ENCODE measurements at places on chromosomes 1 and 21.

DNA sequence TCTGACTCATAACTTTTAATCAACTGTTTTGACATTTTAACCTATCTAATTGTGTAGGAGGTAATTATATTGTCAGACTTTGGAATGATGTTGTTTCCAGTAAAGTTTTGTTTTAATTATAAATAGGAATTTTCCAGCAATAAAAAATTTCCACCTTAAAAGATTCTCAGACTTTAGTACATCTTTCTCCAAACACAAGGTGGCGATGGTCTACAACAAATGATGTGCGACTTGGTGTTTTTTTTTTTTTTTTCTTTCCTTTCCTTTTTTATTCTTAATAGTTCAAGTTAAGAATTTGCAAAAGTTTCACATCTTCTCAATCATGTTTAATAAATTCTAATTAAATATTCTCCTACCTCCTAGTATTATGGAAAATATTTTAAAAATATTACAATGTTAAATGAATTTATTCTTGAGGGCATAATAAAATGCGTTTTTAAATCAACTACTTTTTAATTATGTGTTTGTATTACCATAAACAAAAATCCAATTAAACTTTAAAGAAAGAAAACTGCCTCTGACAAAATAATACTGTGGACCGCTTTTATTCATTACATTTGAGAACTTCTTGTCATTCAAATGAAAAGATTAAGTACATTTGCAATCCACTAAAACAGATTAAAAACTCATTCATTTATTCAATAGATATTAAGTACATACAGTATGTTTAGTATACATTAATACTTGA, 4.4 kb upstream of the ADAMTS1 start:
- peak; percentile 20 for DNase-seq

DNA sequence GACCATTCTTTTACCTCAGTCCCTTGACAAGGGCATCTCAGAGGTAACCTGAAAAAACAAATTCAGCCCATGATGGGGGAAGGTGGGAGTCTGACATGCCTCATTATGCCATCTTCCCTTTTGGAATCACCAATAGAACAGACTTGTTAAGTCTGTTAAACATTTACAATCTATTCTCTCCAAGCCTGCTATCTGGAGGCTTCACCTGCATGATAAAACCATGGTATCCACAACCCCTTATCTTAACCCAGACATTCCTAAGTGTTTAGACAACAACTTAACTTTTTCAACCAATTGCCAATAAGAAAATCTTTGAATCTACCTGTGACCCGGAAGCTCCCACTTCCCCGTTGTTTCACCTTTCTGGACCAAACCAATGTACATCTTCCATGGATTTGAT, 233.0 kb upstream of the CACYBP start:
- DNase-seq: no peak

- DNase-seq: peak; percentile 48
Measured at GRCh38 chr1:11804666-11805421, 920 bp downstream of the MTHFR start.

- no peak for DNase-seq
Measured at GRCh38 chr1:221781102-221781755, 39.3 kb upstream of the DUSP10 start.

DNA sequence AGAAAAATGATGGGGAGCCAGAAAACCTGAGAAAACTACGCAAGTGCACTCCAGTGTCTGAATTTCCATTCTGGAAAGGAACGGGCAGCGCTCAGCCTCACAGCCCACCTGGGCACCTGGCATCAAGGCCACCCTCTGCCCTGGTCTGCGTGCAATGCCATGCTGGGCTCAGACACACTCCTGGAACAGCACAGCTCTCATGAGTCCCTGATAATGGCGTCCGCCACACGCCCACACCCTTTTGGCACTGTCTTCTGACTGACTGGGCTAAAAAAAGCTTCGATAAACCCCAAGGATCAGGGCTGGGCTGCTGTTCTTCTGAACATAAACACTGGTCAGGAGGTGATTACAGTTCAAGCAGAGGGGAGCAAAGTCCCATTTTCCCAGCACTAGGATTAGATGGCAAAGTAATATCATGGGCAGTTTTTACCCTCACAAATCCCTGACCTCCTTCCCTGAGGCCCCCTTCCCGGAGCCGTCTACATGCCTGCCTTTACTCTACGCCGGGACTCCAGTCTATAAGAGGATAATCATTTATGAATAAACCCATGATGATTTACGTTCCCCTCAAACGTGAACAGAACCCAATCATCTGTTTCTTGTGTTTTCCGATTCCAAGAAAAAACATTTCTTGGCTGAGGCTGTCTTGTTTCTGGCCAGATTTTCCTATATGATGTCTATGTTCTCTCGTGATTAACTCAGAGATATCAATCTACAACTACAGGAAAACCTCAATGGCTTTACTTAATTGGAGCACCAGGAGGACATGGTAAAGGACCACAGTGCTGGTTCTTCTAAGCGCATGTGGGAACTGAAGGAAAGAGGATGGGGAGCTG, 22.6 kb downstream of the RCAN1 start:
- DNase-seq: no peak

DNA sequence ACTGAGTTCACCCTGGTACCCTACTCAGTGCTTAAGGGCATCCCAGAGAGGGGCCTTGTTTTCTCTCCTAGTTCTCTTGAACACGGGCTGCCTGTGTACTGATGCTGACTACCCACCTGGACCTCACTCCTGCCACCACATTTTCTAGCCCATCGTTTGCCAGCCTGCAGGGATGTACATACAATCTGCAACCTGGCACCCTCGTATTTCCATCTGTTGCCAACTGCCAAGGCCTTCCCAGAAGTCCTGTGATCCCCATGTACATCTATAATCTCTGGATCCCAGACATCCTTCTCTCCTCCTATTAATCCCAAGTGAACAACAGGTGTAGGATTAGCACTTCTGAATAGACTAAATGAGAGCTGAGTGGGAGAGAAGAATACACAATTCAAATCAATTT, 212.0 kb downstream of the SLC45A1 start:
- DNase-seq: no peak

- DNase-seq: no peak
Measured at GRCh38 chr1:212525479-212526110, 83.0 kb upstream of the ATF3 start.

DNA sequence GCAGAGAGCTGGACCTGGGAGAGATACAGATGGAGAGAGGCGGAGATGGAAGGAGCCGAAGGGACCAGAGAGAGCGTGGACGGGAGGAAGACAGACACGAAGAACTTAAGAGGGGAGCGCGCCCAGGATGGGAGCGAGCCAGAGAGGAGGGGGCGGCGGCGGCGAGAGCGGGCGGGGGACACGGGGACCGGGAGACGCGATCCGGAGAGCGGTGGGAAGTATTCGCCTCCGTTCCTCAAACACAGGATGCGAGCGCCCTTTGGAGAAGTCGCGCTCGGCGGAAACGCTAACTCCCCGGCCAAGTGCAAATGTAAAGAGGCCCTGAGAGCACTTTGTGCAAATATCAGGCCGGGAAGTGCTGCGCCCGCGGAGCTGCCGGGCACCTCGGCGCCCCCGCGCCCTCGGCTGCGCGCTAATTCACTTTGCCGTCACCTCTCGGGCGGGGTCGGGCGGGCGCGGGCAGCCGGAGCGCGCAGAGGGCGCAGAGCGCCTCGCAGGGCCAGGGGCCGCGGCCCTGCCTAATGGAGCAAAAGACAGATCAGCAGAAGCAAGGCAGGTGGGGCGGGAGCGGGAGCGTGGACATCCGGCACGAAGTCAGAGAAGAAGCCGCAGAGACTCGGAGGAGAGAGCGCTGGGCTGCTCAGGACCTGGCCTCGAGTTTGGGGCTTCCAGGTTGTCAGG, 281.2 kb downstream of the RRAGC start:
- DNase-seq: no peak

All from NCI-H1092 (cell line).